GM13977 (cell line): ENCODE measurements at places on chromosomes 4 and X.
A peak's percentile ranks its signal among the peaks of the same experiment; 100 is the strongest.

DNA sequence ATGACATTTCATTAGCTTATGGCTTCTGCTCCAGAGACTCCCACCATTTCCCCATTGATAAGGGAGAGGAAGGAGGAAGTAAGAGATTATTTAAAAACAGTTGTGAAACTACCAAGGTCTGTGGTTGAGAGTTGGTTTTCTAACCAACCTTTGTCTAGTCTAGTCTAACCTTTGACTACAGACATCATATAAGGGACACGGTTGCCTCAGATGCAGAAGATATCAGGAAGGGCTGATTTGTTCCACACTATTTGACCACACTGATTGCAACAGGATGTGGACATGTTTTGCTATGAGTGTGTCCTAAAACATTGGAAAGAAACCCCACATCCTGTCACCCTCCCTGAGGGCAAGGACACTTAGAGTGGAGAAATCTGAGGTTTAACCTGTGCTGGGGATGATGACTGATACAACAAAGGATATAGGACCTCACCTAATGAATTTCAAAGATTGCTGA is 53.0 kb downstream of the COQ2 start:
- no peak for DNase-seq

DNA sequence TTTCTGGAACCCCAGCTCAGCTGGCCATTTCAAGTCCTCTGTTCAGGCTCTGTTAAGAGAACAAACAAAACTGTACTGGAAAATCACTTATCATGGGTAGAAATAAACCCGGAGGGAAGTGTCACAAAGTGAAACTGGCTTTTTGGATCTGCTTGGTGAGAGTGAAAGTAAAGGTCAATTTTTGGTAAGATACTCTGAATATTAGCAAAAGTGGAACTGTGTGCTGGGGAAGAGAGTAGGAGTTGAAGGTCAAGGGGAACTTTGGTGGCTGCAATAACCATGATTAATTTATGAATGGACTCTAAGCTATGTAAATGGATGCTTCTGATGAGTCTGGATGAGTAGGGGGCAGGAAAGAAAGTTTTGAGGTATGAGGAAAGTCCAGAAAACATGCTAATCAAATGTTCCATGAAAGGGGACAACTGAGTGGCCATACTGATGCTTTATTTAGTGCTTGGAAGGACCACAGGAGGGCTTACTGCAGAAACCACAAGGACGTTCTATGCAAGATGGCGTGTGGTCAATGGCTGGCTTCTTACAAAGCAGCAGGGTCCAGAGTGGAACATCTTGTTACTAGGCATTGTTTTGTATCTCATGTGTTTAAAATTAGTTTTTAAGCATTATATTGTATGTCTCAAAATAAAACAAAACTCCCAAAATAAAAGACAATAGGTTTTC is 36.8 kb upstream of the TNIP3 start:
- DNase-seq = peak; percentile 12

DNA sequence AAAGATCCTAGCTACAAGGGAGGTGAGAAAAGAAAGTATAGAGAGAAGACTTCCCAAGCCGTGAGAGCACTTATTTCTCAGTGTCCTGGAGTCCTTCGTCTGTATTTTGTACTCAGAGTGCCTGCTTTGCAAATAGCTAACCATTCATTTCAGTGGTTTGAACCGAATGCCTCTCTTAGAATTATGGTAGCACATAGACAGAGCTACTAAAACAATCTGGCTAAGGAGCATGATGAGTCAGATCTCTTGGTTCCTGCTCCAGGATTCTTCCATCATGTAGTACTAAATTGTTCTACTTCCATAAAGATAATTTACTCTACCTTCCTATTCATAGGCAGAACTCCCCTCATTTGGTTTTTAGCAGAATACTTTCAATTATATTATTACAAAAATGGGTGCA is 946.6 kb downstream of the STIM2 start:
- DNase-seq = no peak

DNA sequence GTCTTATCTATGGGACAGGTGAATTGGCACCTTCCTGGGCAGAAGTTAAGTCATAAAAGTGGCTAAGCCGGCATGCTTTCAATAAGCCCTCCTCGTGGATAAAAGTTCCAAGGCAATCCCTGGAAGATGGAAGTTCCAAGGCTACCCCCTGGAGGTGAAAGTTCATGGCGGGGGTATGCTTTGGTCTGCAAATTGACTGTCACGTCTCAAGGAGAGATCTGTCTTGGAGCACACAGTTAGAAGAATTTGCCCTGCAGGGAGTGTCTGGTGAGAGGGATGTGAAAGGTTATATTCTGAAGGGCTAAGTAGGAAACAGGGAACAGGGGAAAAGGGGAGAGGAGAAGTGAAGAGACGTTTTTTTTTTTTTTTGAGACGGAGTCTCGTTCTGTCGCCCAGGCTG is 26.2 kb upstream of the GPR173 start:
- no peak for DNase-seq

DNA sequence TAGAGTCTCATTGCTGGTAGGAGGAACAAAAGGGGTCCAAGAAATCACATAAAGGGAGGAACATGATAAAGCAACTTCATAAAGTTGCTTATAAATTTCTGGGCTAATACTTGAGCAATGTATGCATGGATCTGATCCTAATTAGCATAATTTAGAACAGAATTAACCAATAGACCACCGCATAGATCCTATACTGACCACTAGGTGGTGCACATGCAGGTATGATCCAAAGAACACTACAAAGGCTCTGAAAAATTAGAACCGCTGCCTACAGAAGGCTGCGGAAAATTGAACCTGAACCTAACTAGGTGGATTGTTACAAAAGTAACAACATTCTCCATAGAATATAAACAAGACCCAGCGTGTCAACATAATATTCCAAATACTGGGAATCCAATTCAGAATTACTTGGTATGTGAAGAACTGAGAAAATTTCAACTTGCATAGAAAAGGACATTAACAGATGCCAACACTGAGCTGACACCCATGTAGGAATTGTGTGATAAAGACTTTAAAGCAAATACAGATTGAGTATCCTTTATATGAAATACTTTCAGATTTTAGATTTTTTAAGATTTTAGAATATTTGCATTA is 23.3 kb downstream of the BRCC3 start:
- no peak for DNase-seq

DNA sequence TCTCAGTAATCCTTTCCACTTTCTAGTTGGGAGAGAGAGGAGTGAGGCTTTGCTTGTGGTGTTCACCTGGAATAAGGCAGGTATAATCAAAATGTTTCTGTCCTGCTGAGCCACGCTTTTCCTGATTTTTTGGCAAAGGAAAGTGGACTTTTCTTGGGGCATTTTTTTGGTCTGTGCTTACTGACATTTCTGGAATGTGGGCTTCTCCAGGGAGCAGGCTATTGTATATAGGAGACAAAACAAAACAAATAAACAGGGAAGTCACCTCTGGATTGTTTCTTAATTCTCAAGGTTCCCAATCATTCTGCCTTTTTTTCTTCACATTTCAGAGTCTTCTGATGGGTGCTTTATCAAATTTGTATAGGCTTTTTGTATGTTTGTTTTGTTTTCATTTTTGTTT is 25.7 kb upstream of the RP2 start:
- DNase-seq = no peak

DNA sequence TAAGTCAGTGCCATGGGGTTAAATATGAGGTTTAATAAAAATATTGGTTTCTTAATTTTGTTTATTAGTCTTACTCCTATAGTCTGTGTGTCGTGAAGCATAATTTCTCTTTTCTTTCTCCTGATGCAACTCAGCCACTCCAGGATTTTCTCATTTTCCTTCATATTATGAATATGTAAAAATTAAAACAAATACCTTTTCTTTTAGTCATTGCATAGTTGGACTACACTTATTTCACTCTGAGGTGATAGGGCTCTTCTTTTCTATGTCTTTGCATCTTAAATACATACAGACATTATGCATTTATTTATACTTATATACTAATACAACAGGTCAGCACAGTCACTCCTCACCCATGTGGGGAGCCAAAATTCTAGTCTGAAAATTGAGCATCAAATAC is 19.1 kb downstream of the GALNT7 start:
- no peak for DNase-seq

DNA sequence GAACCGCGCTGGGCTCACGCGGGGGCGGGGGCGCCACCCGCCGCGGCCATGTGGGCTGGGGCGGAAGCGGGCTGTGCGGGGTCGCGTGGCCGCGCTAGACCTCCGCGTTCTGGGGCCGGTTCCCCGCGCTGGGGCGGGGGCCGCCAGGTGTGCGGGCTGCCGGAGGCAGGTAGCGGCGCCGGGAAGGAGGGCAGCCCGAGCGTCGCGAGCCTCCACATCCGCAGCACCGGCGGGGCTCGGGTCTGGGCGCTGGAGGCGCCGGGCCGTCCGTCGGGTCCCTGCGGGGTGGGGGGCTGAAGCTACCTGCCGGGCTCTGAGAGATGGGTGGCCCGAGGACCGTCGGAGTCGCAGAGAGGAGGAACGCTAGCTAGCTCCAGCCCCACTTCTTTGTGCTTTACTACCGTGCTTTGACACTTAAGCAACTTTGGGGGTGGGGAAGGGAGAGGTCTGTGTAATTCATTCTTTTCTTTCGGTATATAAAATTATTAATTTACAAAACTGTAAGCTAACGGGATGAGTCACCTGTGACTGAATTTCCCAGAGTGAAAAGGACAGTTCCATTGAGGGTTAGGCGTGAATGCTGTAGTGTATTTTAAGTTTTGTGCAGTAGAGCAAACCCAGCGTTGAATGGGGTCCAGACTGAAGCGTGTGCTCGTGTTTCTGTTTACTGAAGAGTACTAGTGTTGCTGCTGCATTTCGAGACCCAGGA is 689 bp downstream of the METAP1 start:
- DNase-seq = no peak

- no peak for DNase-seq
These were observed 15.9 kb downstream of the RTL9 start for GRCh38 chrX:110374559-110374958.

DNA sequence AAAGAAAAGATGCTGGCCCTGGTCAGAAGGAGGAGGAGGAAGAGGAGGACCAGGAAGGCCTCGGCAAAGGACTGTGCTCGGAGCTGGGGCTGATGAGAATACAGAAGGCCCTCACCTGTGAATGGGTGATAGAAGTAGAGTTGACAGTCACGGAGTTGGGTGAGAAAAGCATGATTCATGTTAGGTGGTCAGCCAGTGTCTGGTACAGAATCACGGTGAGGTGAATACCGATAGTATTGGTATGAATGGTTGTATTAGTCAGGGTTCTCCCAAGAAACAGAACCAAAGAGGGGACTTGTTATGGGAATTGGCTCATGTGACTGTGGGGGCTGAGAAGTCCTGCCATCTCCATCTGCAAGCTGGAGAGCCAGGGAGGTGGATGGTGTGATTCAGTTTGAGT is 32.5 kb upstream of the FAM156A start:
- no peak for DNase-seq

DNA sequence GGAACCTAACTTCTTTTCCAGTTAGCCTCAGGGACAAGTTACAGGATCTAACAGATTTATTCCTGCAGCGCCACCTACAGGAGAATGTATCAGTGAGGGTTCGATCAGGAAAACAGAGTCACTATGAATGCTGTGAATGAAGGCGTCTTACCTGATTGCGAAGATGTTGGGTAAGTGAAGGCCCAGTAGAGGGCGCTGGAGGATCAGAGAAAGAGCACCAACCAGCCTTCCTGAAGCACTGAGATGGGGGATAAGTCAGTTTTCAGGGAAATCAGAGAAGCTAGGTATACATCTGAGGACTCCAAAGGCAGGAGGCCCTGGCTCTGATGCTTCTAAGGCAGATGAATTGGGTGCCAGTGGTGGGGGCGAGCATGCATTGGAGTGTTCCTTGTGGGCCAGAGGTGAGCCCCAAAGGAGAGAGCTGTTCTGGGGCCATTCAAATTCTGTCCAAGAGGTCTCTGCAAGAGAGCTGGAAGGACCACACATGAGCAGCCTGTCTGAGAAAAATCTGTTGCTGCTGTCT is 169.9 kb upstream of the AADAT start:
- DNase-seq = peak; percentile 53

GRCh38 chrX:3940000-3940610 is 226.7 kb upstream of the PRKX start:
- peak; percentile 25 for DNase-seq

GRCh38 chr4:153209410-153209809 is 5.2 kb downstream of the TRIM2 start:
- no peak for DNase-seq

DNA sequence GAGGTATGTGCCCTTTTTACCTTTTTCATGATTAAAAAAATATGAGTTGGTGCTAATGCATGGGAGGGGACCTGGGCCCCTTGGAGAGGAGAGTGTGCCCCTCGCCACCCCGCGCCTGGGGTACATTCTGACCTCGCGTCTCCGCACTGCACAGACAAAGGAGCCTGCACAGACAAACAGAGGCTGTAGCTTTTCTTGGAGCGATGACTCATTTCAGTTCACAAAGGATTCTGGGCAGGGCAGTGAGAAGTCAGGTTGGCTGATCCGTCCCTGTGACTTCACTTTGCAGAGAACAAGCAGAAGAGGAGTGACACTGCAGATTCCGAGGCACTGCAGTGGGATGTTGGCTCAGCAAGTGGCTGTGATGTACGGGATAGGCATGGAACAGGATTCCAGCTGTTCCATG is 82.9 kb downstream of the STOX2 start:
- DNase-seq = no peak

DNA sequence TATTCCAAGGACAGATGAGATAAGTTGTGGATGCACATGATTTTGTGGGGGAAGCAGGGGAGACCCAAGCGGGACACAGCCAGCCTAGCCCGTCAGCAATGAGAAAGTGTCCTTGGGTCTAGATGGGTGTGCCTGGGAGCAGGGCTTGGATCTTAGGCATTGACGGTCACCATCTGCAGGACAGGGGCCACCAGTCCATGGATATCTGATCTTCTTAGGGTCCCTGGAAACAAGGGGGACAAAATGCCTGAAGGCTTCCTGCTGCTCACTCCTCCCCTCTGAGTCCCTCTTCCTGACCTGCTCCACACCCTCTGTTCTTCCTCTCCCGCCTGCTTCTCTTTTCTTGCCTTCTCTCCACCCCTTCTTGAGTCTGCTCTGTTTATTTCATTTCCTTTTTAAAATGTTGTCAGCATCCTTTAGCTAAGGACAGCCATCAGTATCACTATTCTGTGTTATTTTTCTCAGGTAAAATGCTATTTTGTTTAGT is 298.4 kb downstream of the RAPGEF2 start:
- no peak for DNase-seq

DNA sequence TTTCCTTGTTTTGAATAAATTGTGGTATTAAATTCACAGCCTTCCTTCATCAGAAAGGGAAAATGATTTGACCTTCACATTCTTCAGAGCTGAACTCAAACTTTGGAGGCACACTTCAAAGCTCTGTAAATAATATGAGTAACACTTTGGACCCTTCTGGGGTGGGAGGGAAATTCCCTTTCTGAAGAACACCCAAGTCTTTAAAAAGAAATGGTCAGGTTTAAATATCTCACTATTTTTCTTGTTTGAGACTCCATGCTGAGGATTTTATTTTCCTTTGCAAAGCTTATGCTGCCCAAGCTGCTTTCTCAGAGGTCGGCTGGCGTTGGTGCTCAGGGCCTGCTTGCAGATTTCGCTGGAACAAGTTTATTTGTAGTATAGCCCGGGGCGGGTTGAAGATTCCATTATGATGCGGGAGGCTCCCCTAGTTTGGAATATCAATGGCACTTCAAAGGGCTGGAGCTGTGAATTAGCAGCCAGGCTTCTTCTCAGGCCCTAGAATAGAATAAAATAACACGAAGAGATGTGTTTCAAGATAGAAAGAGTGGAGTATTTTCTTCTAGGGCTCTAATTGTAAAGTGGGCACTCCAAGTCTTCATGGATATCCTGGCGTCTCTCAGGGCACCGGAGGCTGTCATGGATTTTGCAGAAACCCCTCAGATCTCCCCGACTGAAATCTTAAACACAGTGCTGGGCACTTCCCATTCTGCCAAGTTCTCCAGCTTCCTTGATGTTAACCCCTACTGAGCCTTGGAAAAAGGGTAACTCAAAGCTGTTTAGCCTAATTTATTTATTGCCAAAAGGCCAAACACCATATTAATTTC is 315.6 kb downstream of the GPAT3 start:
- DNase-seq = no peak
